ENCODE measurements at places on chromosomes 6 and 20.
A peak's percentile ranks its signal among the peaks of the same experiment; 100 is the strongest.

GRCh38 chr6:31116661-31117385, 2.2 kb downstream of the PSORS1C1 start:
- peaks cover 48% of the 10 kb centered on the region for H3K27me3 ChIP-seq
- no peak overlapping the region for H3K4me3 ChIP-seq
- no peak for DNase-seq
- no peak overlapping the region for H3K27ac ChIP-seq
- H3K36me3 ChIP-seq = no peaks in the 10 kb centered on the region
- H3K4me1 ChIP-seq = no peaks in the 10 kb centered on the region

GRCh38 chr20:1280195-1281102, 14.4 kb downstream of the SNPH start:
- DNase-seq = no peak
- peaks cover 39% of the 10 kb centered on the region for H3K4me1 ChIP-seq
- H3K27ac ChIP-seq = no peak overlapping the region

DNA sequence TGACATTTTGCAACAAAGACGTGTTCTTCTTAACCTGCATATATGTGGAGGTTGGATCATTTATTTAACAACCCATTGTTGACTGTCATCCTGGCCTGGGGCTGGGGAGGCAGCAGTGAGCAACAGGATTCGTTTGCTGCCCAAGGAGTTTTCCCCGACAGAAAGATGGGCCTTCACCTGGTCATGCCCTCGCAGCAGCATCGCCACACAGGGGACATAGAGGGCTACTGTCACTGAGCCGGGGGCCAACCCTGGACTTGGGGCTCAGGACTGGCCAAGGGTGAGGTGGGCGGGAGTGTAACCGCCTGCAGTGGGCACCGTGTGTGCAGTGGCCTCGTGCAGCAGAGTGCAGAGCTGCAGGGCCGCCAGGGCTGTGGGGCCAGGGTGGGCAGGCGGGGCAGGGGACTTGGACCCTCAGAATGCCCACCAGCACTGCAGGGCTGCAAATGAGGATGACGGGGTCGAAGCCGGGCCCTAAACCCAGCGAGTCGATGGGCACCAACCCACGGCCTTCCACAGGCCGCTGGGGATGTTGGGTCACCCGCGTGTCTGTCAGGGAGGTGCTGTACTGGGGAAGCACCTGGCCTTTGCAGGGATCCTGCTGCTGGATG, 11.8 kb downstream of the DUSP22 start:
- no peaks in the 10 kb centered on the region for H3K4me1 ChIP-seq
- DNase-seq = no peak
- H3K4me3 ChIP-seq = no peak overlapping the region
- H3K27ac ChIP-seq = no peak overlapping the region
- H3K36me3 ChIP-seq = no peaks in the 10 kb centered on the region

DNA sequence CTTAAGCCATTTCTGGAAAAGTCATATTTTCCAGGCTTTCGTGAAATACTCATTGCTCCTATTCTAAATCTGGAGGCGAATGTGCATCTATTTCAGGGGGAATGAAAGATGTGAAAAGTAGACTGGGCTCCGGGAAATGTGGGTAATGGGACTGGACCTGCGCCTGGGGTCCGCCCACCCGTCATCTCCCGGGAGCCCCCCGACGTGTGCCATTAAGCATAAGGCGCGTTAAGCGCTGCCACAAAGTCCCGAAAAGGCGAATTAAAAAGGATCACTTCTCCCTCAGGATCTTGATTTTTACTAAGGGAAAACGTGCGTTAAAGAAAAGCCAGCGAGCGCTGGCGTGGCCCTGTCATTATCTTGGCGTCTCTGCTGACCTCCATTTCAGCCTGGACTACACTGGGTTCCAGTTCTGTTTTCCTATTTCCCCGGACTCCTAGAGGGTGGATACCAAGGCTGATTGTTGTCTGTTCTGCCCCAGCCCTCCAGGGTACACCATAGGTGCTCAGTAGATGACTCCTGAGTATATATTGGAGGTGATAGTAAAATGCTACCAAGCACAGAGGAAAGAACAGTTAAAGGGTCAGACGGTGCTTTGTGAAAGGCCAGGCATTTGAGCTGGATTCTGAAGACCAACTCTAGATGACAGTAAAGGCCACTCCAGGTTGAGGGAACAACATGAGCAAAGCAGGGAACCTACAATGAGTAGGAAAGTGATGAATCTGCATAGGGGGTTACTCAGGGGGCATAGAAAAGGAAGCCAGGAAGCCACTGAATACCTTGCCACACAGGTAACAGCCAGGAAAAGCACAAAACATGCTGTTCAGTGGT, 89.2 kb upstream of the ARID1B start:
- H3K4me3 ChIP-seq = peak overlapping the region; percentile 73
- no peak for DNase-seq
- no peaks in the 10 kb centered on the region for H3K27me3 ChIP-seq
- peak overlapping the region; percentile 56 for H3K27ac ChIP-seq
- H3K36me3 ChIP-seq = no peaks in the 10 kb centered on the region

DNA sequence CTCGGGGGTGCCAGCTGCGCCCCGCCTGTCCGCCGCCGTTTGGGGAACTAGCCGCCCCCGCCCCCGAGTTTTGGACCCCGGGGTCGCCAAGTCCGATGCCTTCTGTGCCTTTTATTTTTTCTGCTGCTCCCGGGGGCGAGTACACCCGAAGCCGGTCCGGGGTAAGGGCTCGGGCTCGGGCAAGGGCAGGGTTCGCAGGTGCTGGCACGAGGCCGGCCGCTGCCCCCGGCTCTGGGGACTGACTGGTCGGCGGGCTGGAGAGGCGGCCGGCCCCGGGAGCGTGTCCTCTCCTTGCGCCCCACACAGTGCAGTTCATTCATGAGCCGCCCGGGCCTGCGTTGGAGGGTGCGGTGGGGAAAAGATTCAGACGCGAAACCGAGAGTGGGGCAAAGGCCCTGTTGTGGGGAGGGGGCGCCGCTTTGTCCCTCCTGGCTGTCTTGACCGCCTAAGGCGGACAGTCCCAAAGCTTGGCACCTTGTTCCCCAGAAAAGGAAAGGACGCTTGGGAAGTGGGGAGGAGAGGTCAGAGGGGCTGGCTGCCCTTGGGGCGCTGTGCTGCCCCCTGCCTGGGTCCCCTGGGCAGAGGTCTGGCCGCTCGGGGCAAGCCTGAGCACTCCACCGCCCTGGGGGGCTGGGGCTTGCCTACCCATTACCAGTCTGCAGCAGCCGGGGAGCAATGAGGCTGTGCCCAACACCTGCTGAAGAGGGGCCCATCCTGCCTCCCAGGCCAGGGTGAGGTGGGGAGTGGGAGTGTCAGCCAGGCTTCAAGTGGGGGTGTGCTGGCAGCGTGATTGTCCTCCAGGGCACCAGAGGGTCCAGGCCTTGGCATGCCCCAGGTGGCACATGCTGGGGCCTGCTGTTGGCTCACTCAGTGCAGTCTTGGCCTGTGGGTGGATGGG, 915 bp downstream of the TMEM63B start:
- H3K4me3 ChIP-seq = peak overlapping the region; percentile 84
- H3K4me1 ChIP-seq = peaks cover 43% of the 10 kb centered on the region
- no peak overlapping the region for H3K27ac ChIP-seq
- H3K36me3 ChIP-seq = no peaks in the 10 kb centered on the region
- DNase-seq = no peak
